Stimulated activated CD4-positive, alpha-beta T cell treated with anti-CD3 and anti-CD28 coated beads, Interleukin-1b, Interleukin-23, amount 100 ng/mL, for 1 hour (primary cell): ENCODE measurements at places on chromosomes 11 and 22.

DNA sequence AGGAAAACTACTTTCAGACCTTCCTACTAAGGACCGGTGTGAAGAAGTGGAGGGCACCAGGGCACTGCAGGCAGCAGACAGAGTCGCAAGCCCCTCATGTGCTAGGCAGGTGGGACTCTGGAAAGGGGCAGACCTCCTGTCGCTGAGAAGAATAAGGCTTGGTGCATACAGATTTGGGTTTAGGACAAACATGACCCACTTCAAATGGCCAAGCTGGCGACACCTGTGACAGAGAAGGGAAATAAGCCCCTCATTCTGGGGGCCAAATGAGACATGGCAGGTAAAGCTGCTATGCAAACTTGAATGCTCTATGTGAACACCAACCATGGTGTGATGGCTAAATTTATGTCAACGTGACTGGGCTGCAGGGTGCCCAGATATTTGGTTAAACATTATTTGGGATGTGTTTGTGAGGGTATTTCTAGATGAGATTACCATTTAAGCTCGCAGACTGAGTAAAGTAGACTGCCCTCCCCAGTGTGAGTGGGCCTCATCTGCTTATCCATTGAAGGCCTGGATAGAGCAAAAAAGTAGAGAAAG lies 112.4 kb upstream of the PITPNB start:
- no peak for DNase-seq

DNA sequence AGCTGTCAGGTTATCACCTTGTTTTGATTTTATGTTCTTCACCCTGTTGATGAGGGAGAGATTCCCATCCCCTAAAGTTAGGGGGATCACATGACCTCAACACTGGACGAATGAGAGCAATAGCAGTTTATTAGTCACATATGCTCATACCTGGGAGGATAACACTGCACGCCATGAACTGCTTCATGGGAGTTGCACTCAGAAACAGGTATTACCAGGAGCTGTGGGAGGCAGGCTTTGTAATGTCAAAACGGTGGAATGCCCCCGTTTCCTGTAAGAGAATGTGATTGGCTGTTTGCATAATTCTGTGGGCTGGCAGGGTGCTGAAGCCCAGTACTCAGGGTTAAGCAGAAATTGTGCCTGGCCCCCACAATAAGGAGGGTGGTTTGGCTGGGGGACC lies 3.2 kb upstream of the THY1 start:
- no peak for DNase-seq

GRCh38 chr22:24433001-24433827 lies 5.8 kb downstream of the ADORA2A start:
- DNase-seq, result no peak

DNA sequence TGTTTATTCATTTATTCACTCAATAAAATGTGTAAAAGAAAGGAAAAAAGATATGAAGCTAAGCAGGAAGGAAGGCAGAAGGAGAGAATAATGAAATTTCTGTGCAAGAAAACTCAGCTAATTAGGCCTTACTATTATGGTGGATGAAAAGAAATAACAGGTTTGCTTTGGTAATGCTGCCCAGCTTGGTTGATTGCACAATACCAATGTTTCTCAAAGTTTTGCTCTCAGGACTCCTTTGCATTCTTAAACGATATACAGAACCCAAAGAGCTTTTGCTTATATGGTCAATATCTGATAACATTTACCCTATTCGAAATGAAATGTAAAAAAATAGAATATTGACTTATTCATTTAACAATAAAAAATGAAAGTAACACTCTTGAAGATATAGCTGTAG lies 7.3 kb upstream of the CTSC start:
- no peak for DNase-seq

DNA sequence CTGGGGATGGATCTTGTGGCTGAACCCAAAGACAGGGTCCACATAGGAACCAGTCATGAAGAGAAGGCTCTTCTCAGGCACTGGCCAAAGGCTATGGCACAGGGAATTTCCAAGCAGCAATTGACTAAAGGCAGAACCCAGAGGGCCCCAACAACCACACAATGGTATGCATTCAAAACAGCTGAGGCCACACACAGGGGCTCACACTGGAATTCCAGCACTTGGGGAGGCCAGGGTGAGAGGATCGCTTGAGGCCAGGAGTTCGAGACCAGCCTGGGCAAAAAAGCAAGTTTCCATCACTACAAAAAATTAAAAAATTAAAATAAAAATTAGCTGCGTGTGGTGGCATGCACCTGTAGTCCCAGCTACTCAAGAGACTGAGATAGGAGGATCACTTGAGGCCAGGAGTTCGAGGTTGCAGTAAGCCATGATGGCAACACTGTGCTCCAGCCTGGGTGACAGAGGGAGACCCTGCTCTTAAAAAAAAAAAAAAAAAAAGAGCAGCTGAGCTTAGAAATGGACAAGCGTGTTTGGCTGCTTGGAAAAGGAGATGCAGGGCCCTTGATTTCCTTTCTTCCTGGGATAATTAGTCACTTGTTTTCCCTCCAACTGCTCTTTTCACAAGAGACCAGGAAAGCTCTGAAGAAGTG lies 44.6 kb downstream of the MYH9 start:
- no peak for DNase-seq

DNA sequence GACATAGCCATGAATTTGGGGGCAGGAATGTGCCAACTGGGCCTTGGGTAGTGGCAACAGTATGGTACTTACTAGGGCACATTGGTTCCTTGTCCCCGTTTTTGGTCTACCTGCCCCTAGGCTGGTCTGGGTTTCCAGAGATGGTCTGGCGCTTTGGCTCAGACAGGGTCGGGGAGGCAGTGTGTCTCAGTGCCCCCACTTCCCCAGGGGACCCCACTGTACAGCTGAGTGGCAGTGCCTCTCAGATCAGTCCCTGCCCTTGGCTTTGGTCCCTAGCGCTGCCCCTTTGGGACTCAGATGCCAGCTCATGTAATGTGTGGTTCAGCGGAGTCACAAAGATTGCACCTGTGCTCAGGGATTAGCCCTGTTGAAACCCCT lies 3.3 kb downstream of the RIC8A start:
- no peak for DNase-seq

- no peak for DNase-seq
These were observed 417.6 kb upstream of the ARHGAP42 start for GRCh38 chr11:100269516-100269915.

GRCh38 chr22:43118953-43119458 lies 8.5 kb downstream of the BIK start:
- DNase-seq, result no peak

- no peak for DNase-seq
These were observed 74.9 kb downstream of the PACSIN2 start for GRCh38 chr22:42939941-42940653.

- no peak for DNase-seq
These were observed 56.8 kb upstream of the LRRC55 start for GRCh38 chr11:57124917-57125316.
